ENCODE measurements at places on chromosomes 7 and 10.

DNA sequence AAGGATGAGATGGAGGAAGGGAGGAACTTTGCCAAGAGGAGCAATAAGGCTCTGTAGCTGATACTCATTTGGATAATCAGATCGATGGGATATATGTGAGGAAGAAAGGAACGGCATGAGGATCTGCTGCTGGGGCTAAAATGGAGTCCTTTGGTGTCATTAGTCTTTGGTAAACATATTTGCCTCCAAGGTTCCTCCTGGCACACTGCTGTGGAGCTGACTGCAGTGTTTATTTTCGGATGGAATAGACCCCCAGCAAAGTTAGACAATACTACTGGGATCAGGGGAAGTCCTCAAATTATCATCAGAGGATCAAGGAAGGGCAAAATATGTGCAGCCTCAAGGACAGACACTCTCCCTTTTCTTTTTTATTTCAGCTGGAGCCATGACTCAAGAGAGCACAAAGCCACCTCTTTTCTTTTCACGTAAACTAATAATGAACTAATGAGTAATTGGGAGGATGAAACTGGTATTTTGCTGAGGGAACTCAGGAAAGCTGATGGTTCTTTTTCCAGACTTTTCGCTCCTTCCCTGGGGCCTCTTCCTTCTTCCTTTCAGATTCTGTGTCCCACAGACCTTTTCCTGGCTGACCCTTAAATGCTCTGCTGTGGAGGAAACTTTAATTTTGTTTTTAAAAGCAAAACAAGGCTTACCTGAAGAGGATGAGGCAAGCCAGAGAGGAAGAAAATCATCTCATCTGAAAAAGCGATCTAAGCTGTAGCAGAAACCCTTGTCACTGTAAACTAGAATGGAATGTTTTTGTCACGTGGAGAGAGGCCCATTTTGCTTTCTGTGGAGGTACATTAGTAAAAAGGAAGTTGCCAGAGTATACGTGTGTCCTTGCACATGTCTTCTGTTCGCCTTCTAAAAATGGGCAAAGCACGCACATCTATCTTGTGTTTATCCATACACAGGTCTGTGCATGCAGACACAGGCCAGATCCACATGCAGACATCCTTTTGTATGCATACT lies 33.3 kb downstream of the LRMDA start:
- no peaks in the 10 kb centered on the region for H3K27me3 ChIP-seq
- no peaks in the 10 kb centered on the region for H3K4me1 ChIP-seq
- no peak overlapping the region for H3K4me3 ChIP-seq

DNA sequence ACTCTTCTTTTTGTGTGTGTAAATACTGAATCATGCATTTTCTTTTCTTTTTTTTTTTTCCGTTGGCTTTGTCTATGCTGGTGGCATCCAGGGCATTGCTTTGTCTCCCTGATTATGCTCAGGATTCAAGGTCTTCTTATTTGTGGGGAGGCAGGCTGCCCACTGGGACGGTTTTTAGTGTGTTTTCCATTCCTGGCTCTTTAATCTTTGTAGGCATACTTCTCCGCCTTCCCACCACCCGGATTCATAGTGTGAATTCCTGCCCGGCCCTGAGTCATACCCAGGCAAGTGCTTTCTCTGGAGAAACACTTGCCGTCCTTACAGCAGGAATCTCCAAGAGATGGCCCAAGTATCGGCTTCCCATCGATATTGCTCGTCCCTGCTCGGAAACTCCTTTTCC lies 5.2 kb downstream of the ZNF655 start:
- no peak for DNase-seq
- peaks cover 43% of the 10 kb centered on the region for H3K36me3 ChIP-seq
- no peaks in the 10 kb centered on the region for H3K27me3 ChIP-seq
- H3K4me1 ChIP-seq: peaks cover 46% of the 10 kb centered on the region

DNA sequence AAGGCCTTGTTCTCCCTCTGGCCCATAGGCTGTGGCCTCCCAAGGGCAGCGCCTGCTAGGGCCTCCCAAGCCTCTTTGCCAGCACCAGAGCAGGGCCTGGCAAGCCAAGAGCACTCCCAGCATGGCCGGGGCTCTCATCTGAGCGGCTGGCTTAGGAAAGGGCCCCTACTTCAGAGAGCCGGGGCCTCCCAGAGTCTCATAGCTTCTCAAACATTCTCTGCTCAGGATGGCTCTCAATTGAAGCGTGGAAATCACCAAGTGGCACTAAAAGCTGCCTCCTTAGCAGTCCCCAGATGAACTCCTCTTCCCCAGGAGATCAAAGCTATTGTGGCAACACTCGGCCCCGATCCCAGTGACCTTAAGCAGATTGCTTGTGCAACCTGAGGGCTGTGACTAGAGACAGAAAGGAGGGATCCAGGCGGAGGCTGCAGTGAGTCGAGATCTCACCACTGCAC lies 69.4 kb downstream of the FAM53B start:
- H3K4me1 ChIP-seq: peaks cover 84% of the 10 kb centered on the region
- no peak for DNase-seq
- H3K36me3 ChIP-seq: peaks cover 3% of the 10 kb centered on the region
- no peaks in the 10 kb centered on the region for H3K27me3 ChIP-seq
- no peak overlapping the region for H3K27ac ChIP-seq
- no peak overlapping the region for H3K4me3 ChIP-seq

DNA sequence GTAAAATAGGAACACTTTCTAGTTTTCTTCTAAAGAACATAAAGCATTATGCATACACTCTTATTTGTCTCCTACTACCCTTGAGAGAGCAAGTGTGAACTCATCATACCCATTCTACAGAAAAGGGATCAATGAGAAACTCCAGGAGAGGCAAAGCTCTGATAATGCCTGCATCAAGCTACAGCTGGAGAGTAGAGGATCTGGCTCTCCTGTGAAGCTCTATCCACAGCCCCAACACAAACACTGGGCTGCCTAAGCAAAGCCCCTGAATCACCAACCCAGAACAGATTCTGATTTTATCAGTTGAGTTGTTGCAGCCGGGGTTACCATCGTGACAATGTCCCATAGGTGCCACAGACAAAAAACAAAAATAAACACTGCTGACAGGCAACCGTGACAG lies 74.9 kb downstream of the NUDCD3 start:
- peaks cover 28% of the 10 kb centered on the region for H3K4me1 ChIP-seq
- peak overlapping the region; percentile 22 for H3K27ac ChIP-seq
- no peaks in the 10 kb centered on the region for H3K27me3 ChIP-seq
- no peak for DNase-seq
- no peak overlapping the region for H3K4me3 ChIP-seq

- no peak for DNase-seq
- H3K36me3 ChIP-seq: peaks cover 19% of the 10 kb centered on the region
Measured at GRCh38 chr10:21728618-21729017, 194.6 kb downstream of the MLLT10 start.

- H3K4me1 ChIP-seq: peaks cover 33% of the 10 kb centered on the region
- no peak overlapping the region for H3K4me3 ChIP-seq
- no peaks in the 10 kb centered on the region for H3K27me3 ChIP-seq
- DNase-seq: no peak
- H3K36me3 ChIP-seq: peaks cover 2% of the 10 kb centered on the region
Measured at GRCh38 chr10:124660404-124661125, 83.6 kb downstream of the FAM53B start.

DNA sequence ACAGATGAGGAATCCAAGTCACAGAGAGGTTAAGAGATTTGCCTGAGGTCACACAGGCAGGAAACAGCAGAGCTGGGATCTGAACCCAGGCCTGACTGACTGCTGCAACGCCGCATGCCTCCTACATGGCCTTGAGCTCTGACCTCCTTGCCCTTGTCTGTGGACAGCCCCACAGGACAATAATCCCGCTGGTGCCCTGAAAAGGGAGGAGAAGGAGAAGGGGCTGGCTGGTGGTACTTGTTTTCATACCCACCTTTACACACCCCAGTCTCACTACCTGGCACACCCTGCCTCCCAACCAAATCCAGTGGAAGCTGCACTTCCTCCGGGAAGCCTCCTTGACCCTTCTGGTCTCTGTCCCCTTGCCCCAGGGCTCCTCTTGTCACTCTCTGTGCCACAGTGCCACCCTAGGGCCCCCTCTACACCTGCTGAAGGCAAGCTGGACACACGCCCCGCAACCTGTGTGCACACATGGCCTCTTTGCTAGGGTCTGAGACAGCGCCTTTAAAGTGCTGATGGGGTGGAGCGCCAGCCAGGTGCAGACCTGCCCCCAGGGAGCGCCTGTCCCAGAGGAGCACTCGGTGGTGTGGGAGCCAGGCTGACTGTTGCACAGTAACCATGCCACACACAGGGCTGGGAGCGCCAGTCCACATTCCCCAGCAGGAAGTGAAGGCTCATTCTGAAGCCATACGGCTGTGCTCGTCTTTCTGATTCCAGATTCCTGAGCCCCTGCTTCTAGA lies 38.6 kb downstream of the ZCCHC24 start:
- DNase-seq: no peak
- H3K27ac ChIP-seq: no peak overlapping the region
- no peaks in the 10 kb centered on the region for H3K4me1 ChIP-seq

- peaks cover 10% of the 10 kb centered on the region for H3K36me3 ChIP-seq
- peak; percentile 81 for DNase-seq
- peak overlapping the region; percentile 54 for H3K4me3 ChIP-seq
- H3K27ac ChIP-seq: peak overlapping the region; percentile 98
- H3K4me1 ChIP-seq: peaks cover 63% of the 10 kb centered on the region
Measured at GRCh38 chr7:131235489-131236317, 92.0 kb upstream of the MKLN1 start.

- H3K4me3 ChIP-seq: peak overlapping the region; percentile 92
- no peak for DNase-seq
- no peaks in the 10 kb centered on the region for H3K36me3 ChIP-seq
- H3K27ac ChIP-seq: peak overlapping the region; percentile 83
Measured at GRCh38 chr7:143901332-143901667, 676 bp downstream of the TCAF1 start.

- no peaks in the 10 kb centered on the region for H3K27me3 ChIP-seq
- no peak overlapping the region for H3K4me3 ChIP-seq
- no peaks in the 10 kb centered on the region for H3K36me3 ChIP-seq
- no peak overlapping the region for H3K27ac ChIP-seq
Measured at GRCh38 chr10:78579995-78580394, 488.8 kb upstream of the ZMIZ1 start.

- H3K36me3 ChIP-seq: no peaks in the 10 kb centered on the region
- no peaks in the 10 kb centered on the region for H3K4me1 ChIP-seq
- DNase-seq: no peak
- no peak overlapping the region for H3K4me3 ChIP-seq
- peaks cover 23% of the 10 kb centered on the region for H3K27me3 ChIP-seq
- no peak overlapping the region for H3K27ac ChIP-seq
Measured at GRCh38 chr7:156380261-156380660, 260.3 kb upstream of the RNF32 start.

GRCh38 chr7:75842836-75843446 lies 29.3 kb upstream of the CCL24 start:
- peak; percentile 20 for DNase-seq
- no peak overlapping the region for H3K4me3 ChIP-seq
- H3K36me3 ChIP-seq: no peaks in the 10 kb centered on the region
- peaks cover 11% of the 10 kb centered on the region for H3K4me1 ChIP-seq
- no peaks in the 10 kb centered on the region for H3K27me3 ChIP-seq

GRCh38 chr10:14184841-14185315 lies 145.8 kb downstream of the FRMD4A start:
- H3K27ac ChIP-seq: peak overlapping the region; percentile 98
- DNase-seq: peak; percentile 47
- H3K27me3 ChIP-seq: peaks cover 55% of the 10 kb centered on the region
- H3K36me3 ChIP-seq: peaks cover 4% of the 10 kb centered on the region

GRCh38 chr10:22927166-22927565 lies 687 bp upstream of the ARMC3 start:
- H3K27ac ChIP-seq: no peak overlapping the region
- H3K27me3 ChIP-seq: peaks cover 4% of the 10 kb centered on the region
- H3K4me3 ChIP-seq: no peak overlapping the region
- no peak for DNase-seq

- H3K27me3 ChIP-seq: no peaks in the 10 kb centered on the region
- no peak for DNase-seq
- no peak overlapping the region for H3K27ac ChIP-seq
- H3K36me3 ChIP-seq: peaks cover 1% of the 10 kb centered on the region
Measured at GRCh38 chr10:12500381-12501303, 151.3 kb downstream of the CAMK1D start.

- peaks cover 81% of the 10 kb centered on the region for H3K36me3 ChIP-seq
- no peak for DNase-seq
- H3K4me1 ChIP-seq: peaks cover 59% of the 10 kb centered on the region
- H3K4me3 ChIP-seq: peak overlapping the region; percentile 90
- peak overlapping the region; percentile 99 for H3K27ac ChIP-seq
- H3K27me3 ChIP-seq: peaks cover 5% of the 10 kb centered on the region
Measured at GRCh38 chr7:142796501-142797390, 26.0 kb downstream of the PRSS2 start.

GRCh38 chr7:30276203-30276900 lies 8.0 kb upstream of the ZNRF2 start:
- H3K4me1 ChIP-seq: peaks cover 11% of the 10 kb centered on the region
- peak; percentile 51 for DNase-seq
- H3K4me3 ChIP-seq: no peak overlapping the region
- no peaks in the 10 kb centered on the region for H3K36me3 ChIP-seq
- H3K27me3 ChIP-seq: no peaks in the 10 kb centered on the region

- peaks cover 57% of the 10 kb centered on the region for H3K27me3 ChIP-seq
- H3K27ac ChIP-seq: no peak within 1 kb of the TSS
- peak within 1 kb of the TSS; percentile 62 for H3K4me3 ChIP-seq
- H3K4me1 ChIP-seq: no peaks in the 10 kb centered on the region
Measured at GRCh38 chr7:38630720-38631673, at the start of gene AMPH. AMPH (minus strand) TSS chr7:38631373; CDS start chr7:38631351, 22 bp downstream.

DNA sequence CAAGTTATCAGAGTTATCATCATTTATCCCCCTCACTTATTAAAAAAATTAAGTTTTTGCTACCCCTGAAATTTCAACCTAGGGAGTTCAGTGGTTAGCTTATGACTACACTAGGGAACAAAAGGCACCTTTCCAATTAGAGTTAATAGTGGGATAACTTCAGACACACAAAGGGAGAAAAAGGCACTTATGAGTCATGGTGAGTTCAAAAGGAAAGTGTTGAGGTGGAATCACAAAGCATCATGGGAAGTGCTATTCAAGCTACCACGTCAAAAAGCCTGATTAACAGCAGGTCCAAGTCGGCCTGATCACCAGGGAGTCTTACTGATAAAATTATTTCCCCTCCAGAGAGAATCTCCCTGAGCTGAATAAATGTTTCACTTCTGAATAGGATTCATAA lies 165.7 kb downstream of the C7orf25 start:
- H3K36me3 ChIP-seq: no peaks in the 10 kb centered on the region
- H3K4me1 ChIP-seq: no peaks in the 10 kb centered on the region
- no peak overlapping the region for H3K27ac ChIP-seq
- no peak overlapping the region for H3K4me3 ChIP-seq

Measured in activated naive CD8-positive, alpha-beta T cell treated with anti-CD3 and anti-CD28 coated beads for 36 hours (primary cell).